ENCODE measurements at places on chromosomes 1 and 21.

DNA sequence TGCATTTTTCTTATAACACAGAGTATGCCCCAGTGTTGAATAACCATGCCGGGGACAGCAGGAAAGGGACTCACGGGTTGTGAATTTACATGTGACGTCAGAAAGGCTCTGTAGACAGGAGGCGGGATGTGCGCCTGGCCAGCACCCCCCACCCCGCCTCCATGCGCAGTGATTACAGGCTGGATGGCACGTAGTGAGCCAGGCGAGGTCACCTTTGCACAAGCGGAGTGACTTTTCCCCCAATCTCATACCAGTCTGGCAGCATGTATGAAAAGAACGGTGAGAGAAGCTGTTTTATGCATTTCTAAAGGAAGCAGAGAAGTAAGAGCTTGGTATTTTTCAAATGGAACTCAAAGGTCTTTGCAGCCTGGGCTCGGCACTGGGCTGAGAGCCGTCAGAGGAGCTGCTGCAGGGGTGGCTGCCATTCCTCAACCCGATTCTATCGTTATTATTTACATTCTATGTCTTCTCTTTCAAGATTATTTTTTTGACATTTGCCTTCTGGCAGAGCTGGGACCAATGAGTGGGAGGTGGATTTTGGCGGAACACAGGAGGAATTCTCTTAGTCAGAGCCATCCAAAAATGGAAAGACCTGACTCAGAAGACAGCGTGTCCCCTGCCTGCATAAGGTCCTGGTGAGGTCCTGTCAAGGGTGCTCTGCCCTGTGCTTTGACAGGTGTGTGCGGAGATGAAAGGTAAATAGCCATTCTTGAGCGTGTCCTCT, 115.6 kb upstream of the SLC45A1 start:
- peak; percentile 54 for DNase-seq

DNA sequence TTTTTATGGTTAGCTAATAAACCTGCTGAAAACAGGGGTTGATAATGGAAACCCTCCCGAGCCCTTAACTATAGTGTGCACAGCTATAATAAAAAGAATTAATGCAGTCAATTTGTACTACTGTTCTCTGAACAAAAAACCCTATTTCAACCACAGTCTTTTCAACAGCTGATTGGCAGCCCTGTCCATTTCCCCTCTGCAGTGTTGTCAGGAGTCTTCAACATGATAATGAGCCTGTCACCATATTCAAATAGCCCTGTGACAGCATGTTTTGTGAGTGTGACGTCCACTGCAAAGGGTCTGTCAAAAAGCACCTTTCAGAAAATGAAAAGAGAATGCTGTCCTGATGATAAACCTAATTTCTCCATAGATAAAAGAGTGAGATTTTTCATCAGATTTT, 92.7 kb downstream of the ESRRG start:
- DNase-seq, result no peak

DNA sequence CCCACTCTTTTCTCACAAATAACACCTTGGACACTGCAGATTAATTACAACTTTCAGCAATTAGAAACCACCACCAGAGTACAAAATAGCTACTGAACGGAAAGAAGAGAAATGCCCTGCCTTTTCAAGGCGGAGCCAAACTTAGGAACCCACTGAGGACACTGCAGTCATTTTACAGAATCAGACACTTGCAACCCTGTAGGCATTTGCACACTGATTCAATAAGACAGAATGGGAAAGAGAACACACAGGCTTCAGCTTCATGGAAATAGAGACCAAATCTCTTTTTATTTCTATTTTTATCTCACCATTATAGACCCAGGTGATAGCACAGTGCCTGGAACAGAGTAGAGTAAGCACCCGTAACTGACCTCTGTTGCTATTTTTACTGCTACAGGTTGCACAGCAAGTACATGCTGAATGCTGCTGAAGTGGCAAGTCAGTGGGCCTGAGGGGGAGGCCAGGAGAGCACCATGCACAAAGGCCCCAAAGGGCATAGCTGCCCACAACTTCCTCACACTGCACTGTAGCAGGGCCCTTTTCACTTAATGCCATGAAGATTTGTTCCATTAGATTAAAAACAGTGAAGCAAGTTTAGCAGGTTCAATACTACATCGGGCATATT, 50.7 kb upstream of the EDARADD start:
- DNase-seq, result no peak

DNA sequence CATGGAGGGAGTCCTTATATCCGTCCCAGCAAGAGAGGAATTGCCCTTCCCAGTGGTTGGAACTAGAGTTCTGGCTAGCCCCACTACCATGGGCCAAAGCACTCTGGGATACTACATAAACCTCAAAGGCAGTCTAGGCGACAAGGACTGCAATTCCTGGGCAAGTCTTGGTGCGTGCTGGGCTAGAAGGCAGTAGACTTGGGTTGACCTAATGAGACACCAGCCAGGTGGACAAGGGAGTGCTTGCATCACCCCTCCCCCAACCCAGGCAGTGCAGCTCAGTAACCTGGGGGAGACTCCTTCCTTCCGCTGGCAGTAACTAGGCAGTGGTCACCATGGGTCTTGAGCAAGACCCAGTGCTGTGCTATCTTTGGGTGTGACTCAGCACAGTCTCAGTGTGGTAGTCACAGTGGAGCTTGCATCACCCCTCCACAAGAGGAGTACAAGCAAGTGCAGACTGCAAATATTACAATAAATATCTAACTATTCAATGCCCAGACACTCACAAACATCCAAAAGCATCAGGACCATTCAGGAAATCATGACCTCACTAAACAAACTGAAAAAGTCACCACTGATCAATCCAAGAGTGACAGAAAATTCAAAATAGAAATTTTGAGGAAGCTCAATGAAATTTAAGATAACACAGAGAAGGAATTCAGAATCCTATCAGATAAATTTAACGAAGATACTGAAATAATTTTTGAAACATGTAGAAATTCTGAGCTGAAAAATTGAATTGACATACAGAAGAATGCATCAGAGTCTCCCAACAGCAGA, 84.7 kb upstream of the LYPLAL1 start:
- DNase-seq, result peak; percentile 88

DNA sequence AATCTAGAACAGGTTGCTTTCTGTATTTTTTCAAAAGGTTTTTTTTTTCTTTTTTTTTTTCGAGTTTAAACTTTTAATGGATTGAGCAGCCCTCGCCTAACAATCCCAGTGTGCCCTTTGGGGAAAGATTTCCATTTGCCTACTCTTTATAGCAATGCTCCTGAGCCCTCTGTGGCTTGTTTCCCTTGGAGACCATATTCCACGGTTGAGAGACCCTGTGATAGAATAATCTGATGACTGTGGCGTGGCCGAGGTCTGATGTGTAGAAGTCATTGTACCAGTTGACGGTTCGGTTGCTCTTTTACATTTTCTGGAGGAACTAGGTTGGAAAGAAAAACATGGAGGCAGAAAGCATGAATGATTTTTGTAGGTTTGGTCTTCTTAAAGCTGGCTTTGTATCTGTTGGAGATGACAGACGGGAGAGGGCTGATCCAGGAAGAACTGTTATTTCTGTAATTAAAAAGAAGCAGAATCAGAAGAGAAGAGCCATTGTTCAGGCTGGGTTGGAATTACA, 305.7 kb upstream of the NRIP1 start:
- no peak for DNase-seq

DNA sequence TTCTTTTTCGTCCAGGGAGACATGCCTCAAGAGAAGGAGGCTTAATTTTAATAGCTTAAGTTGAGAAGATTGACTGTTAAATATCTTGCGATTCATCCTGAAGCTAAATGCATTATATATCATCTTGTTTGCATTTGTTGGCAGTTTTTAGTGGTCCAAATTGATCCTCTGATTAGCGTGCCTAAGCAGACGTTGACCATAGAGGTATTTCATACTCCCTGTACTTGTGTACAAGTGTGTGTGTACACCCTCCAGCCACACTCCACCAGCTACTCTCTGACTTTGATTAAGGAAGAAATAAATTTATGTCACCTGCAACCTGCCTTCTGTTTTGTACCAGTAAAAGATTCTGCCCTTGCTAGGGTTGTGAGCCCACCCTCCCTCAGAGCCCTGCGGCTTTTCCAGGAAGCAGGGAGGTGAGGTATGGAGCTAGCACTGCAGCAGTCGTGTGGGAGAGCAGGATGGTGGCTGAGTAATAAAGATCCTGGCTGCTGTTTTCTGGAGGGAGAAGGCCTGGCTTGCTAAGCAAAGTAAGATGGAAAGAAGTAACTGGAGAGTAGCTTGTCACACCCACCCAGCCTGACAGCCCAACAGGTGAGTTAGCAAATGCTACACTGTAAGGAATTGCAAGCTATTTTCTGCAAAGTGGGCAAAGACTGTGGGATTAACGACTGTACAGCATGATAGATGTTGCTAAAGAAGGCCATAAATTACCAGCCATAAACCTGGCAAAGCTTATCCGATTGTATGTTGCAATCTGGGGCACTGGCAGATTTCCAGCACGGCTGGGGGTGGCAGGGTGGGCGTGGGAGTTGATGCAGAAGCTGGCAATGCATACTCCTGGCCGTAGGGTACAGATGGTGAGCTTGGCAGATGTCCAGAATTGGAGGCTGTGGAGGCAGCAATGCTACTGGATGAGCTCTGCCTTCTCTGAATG, 170.2 kb downstream of the TNR start:
- no peak for DNase-seq

- no peak for DNase-seq
These were observed 20.0 kb downstream of the ADARB1 start for GRCh38 chr21:45094412-45094811.

DNA sequence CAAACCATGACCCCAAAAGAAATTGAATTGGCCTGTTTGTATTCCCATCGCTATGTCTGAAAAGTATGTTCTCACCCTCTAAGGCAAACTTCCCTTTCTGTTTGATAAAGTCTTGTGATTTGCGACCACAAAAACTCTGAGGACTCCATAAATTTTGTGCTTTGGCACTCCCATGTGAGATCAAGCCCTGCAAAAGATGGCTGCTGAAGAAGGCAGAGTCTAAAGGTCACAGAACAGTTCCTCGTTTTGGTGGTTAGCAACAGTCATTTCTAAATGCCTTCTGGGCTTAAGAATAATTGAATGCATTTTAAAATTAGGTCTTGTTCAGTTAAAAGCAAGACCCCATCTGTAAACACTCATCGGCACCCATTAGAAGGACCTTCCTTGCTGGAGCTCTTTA, 441.6 kb downstream of the OMA1 start:
- no peak for DNase-seq

- no peak for DNase-seq
These were observed 13.8 kb downstream of the CASZ1 start for GRCh38 chr1:10782491-10783244.

GRCh38 chr1:197041486-197042353, 25.3 kb downstream of the F13B start:
- no peak for DNase-seq

DNA sequence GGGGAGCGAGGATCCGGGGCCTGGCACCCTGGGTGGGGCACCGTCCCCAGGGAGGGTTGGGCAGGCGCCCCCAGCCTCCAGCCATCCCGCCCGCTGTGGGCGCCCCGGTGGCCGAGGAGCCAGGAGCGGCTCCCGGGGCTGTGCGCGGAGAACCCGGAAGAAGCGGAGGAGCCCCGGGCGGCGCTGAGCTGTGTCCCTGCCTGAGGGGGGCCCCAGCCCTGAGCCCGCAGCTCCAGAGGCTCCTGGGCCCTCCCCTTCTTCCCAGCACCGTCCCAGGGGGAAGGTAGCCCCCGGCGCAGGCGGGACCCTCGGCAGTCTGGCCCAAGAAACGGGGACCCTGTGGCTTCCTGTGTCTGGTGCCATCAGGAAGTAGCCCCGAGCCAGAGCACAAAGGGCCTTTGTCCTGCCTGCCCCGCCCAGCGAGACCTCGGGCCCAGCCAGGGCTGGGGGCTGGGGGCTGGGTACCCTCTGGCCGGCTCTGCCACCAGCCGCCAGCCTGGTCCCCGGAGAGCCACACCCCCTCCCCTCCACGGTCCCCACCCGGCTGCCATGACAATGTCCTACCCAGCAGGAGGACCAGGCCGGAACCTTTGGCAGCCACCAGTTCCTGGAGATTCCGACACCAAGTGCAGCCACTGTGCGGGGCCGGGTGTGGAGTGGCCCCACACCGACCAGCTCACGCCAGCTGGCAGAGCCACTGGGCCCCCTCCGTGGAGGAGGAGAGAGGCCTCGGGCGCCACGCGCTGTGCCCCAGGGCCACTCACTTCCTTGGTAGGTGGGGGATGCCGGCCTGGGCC, 15.6 kb upstream of the TTLL10 start:
- DNase-seq, result no peak

GRCh38 chr1:208500375-208500774, 256.2 kb upstream of the PLXNA2 start:
- DNase-seq, result no peak

GRCh38 chr1:89527750-89528381, 3.2 kb downstream of the LRRC8B start:
- no peak for DNase-seq

DNA sequence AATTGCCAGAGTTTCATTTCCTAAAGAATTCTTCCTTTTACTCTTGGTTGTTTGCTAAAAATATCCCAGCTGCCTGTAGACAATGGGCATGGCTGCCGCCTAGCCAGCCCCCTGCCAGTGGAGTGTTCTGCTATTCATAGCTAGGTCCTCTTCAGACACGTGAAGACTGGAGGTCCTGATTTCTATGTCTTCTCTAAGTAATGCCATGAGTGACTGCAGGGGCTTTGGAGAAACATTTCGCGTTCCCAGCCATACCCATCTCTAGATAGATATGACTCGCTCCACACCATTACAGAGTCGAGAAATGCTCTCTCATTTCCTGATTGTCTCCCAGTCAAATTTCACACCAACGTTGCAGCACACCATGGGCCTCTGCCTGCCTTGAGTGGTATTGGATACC, 99.5 kb upstream of the BACE2 start:
- DNase-seq, result peak; percentile 13

DNA sequence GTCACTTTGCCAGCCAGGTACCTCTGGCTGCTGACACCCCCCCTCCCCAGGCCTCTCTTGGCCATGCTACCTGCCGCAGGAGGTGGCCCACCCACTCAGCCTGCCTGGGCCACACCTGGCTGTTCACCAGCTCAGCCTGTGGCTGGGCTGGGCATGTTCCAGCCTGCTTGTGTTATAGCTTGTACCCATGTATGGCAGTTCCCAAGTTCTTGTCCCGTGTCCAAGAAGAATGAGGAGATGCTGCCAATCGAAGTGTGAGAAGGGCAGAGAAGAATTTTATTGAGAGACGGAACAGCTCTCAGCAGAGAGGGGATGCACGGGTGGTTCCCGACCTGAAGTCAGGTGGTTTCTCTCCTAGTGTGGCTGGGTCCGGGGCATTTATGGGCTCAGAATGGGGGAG, 3.9 kb upstream of the MMEL1 start:
- DNase-seq, result no peak

DNA sequence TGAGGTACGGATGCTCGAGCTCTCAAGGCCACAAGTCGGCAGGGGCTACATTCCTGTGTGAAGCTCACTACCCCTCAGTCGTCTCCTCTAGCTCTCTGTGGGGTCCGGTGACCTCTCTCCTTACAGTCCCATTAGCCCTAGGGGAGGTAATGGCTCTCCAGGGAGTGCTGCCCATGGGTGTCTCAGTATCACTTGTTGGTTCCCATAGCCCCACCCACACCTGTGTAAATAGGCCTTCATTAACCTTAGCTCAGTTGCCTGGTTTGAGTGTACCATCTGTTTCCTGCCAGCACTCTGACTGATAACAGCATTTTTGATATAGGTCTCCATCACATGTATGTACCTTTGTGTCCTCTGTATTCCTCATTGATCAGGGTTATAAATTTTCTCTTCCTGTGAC, 133.2 kb upstream of the KCNJ15 start:
- DNase-seq, result no peak

GRCh38 chr1:239601108-239601507, 214.7 kb downstream of the CHRM3 start:
- no peak for DNase-seq

- peak; percentile 68 for DNase-seq
These were observed 26.9 kb upstream of the ESRRG start for GRCh38 chr1:216750031-216750627.

All from A172 (cell line).